ENCODE measurements at places on chromosomes 2 and 18. TPM values are rescaled to one million over a fixed set of nuclear protein-coding genes. Genes with fewer than 3 reads are reported as not detected.

The NMS gene
- total RNA-seq, result not detected

The SERPINB2 gene
- total RNA-seq, result 0.25 TPM

The OTX1 gene
- not detected for total RNA-seq

The NAGK gene
- total RNA-seq, result 73.3 TPM

The SPEG gene
- 15.3 TPM for total RNA-seq

- no peak overlapping the region for H3K4me3 ChIP-seq
- no peak for DNase-seq
- no peaks in the 10 kb centered on the region for H3K36me3 ChIP-seq
Observed at GRCh38 chr2:187307606-187308005, 140.4 kb downstream of the CALCRL start.

- H3K4me3 ChIP-seq, result no peak overlapping the region
- no peaks in the 10 kb centered on the region for H3K4me1 ChIP-seq
- no peaks in the 10 kb centered on the region for H3K27me3 ChIP-seq
- H3K36me3 ChIP-seq, result no peaks in the 10 kb centered on the region
- no peak overlapping the region for H3K27ac ChIP-seq
Observed at GRCh38 chr2:6065703-6066102, 373.5 kb downstream of the SOX11 start.

DNA sequence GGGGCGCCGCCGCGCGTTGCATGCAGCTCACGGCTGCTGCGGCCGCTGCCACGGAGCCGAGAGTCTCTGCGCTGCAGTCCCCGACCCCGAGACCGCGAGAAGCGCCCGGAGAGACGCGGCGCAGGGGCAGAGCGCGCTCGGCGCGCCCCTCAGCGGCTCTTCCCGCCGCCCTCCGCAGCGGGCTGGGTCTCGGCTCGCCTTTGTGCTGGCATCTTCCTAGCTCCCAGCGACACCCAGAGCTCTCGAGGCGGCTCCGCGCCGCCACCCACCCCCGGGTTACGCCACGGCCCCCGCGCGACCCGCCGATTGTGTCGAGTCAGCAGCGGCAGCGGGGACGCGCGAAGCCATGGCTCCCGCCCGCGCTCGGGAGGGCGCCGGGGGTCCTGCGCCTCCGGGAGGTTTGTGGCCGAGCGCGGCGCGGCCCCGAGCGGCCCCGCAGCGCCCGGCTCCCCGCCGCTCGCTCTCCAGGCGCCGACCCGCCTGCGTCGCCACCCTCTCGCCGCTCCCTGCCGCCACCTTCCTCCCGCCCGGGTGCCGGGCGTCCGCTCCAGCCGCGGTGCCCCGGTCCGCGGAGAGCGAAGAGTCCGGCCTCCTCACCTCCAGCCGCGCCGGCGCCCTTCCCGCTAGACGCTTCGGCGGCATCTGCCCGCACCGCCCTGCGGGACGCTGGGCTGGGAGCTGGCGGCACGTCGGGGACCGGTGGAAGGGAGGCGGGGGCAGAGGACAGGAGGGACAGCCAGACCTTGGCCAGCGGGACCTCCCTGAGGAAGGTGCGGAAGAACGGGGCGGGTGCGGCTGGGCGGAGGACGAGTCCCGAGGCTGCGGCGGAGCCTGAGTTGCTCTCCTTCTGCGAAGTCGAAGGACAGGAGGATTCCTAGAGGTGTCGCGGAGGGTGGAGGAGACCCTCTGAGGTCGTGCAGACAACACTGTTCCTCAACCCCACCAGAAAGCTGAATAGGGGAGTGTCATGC lies 46.3 kb upstream of the CCDC150 start:
- H3K4me3 ChIP-seq, result no peak within 1 kb of the TSS
- DNase-seq, result no peak
- no peaks in the 10 kb centered on the region for H3K36me3 ChIP-seq
- H3K27me3 ChIP-seq, result peaks cover 32% of the 10 kb centered on the region

GRCh38 chr18:44526705-44527415 lies 153.8 kb upstream of the SETBP1 start:
- H3K27me3 ChIP-seq, result no peaks in the 10 kb centered on the region
- H3K4me3 ChIP-seq, result no peak overlapping the region
- no peaks in the 10 kb centered on the region for H3K36me3 ChIP-seq
- H3K27ac ChIP-seq, result no peak overlapping the region

DNA sequence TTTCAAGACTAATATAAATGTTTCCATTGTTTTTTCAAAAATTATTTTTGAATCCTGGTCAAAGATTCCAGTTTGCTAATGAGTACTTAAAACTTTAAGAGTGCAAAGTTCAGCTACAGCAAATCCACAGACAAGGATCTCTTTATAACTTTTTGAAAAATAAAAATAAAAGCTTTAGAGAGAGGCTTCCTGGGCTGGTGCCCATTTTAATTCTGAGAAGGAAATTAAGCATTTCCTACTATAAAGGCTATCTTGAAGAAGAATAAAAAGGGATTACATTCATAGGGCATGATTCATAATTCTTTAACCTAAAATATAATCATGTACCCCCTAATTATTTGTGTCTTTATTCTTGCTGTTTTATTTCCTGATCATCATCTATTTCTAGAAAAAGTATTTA lies 38.2 kb downstream of the DNAJC10 start:
- H3K27ac ChIP-seq, result no peak overlapping the region
- peaks cover 75% of the 10 kb centered on the region for H3K36me3 ChIP-seq
- no peaks in the 10 kb centered on the region for H3K4me1 ChIP-seq

GRCh38 chr2:127950264-127950663 lies 64.5 kb upstream of the AMMECR1L start:
- no peak overlapping the region for H3K27ac ChIP-seq
- no peaks in the 10 kb centered on the region for H3K27me3 ChIP-seq
- peaks cover 76% of the 10 kb centered on the region for H3K36me3 ChIP-seq

GRCh38 chr18:28208268-28208667 lies 31.3 kb upstream of the CDH2 start:
- DNase-seq, result no peak
- H3K27me3 ChIP-seq, result no peaks in the 10 kb centered on the region
- no peaks in the 10 kb centered on the region for H3K36me3 ChIP-seq
- H3K4me1 ChIP-seq, result no peaks in the 10 kb centered on the region

DNA sequence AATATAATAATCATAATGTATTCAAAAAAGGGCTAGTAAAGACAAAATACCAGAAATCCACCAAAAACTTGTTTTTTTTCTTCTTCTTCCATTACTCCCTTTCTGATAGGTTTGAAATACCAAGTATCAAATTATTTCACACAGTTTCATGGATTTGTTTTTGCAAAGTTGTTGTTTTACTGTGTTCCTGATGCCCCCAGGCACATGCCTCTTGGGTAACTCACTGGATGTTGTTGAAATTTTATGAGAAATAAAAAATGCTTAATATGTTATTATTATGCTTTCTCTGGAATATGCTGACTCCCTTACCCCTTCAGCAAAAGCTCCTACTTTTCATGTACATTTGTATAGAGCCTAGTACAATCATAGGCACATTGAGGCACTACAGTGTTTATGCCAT lies 419.6 kb downstream of the NRXN1 start:
- H3K36me3 ChIP-seq, result no peaks in the 10 kb centered on the region
- H3K27ac ChIP-seq, result no peak overlapping the region
- no peaks in the 10 kb centered on the region for H3K4me1 ChIP-seq
- H3K4me3 ChIP-seq, result no peak overlapping the region

- peaks cover 64% of the 10 kb centered on the region for H3K4me1 ChIP-seq
- no peaks in the 10 kb centered on the region for H3K27me3 ChIP-seq
- H3K27ac ChIP-seq, result peak overlapping the region; percentile 27
Observed at GRCh38 chr18:63297687-63298399, 21.7 kb downstream of the BCL2 start.

- H3K27me3 ChIP-seq, result peaks cover 5% of the 10 kb centered on the region
- H3K36me3 ChIP-seq, result peaks cover 33% of the 10 kb centered on the region
- no peak for DNase-seq
- no peak overlapping the region for H3K27ac ChIP-seq
Observed at GRCh38 chr18:79531926-79532312, 136.2 kb downstream of the NFATC1 start.

GRCh38 chr18:10745219-10745618 lies 219.4 kb downstream of the NAPG start:
- no peak for DNase-seq
- no peak overlapping the region for H3K4me3 ChIP-seq
- no peaks in the 10 kb centered on the region for H3K4me1 ChIP-seq
- no peaks in the 10 kb centered on the region for H3K36me3 ChIP-seq
- H3K27me3 ChIP-seq, result no peaks in the 10 kb centered on the region
- no peak overlapping the region for H3K27ac ChIP-seq

DNA sequence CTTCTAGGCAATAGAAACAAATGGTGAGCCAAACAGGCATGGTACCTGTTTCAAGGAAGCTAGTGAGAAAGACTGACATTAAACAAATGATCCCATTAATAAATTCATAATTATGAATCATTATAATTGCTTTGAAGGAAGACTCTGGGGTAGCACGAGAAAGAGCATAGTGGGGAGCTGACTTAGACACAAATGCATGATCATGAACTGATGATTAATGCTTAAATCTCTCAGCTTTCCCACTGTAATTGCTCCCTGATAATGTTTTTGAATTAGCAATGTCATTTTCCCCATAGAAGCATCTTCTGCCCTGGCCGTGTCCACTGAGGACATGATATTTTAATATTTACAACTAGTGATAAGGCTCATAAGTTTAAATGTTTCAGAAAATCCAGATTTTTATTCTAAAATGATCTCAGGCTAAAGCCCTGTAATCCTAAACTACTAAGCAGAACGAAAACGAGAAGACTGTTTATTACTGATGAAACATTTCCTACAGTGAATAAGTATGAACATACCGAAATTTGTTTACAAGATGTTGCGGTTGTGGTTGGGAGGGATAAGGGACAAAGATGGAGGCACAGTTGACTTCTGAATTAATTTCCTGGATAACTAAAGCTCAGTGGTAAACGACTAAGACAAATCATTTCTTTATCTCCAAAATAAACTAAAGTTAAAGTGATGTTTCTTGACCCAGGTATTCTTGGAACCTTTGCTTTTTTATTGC lies 47.3 kb upstream of the TACR1 start:
- no peak for DNase-seq
- no peak overlapping the region for H3K27ac ChIP-seq
- H3K27me3 ChIP-seq, result no peaks in the 10 kb centered on the region
- no peak overlapping the region for H3K4me3 ChIP-seq

DNA sequence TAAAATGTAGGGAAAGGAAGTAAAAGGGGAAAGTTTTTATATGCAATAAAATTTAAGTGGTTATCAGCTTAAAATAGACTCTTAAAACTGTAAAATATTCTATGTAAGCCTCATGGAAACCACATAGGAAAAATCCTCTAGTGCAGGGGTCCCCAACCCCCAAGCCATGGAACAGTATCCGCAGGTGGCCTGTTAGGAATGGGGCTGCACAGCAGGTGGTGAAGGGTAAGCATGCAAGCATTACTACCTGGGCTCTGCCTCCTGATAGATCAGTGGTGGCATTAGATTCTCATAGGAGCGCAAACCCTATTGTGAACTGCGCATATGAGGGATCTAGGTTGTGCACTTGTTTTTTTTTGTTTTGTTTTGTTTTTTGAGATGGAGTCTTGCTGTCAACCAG lies 1409.3 kb upstream of the CDH2 start:
- H3K27me3 ChIP-seq, result no peaks in the 10 kb centered on the region
- no peaks in the 10 kb centered on the region for H3K4me1 ChIP-seq
- H3K4me3 ChIP-seq, result no peak overlapping the region
- H3K36me3 ChIP-seq, result no peaks in the 10 kb centered on the region
- DNase-seq, result no peak

GRCh38 chr2:27494944-27495554 lies at the start of gene FNDC4:
Gene FNDC4, minus strand, starts transcription at chr2:27495200. Its CDS starts 521 bp downstream, at chr2:27494679.
- peaks cover 14% of the 10 kb centered on the region for H3K4me1 ChIP-seq
- DNase-seq, result peak; percentile 4
- peaks cover 53% of the 10 kb centered on the region for H3K27me3 ChIP-seq
- H3K4me3 ChIP-seq, result peak within 1 kb of the TSS; percentile 39
- no peaks in the 10 kb centered on the region for H3K36me3 ChIP-seq

GRCh38 chr2:159804941-159805340 lies 6.9 kb upstream of the CD302 start:
- no peak for DNase-seq
- no peaks in the 10 kb centered on the region for H3K4me1 ChIP-seq
- H3K27me3 ChIP-seq, result no peaks in the 10 kb centered on the region
- no peak overlapping the region for H3K4me3 ChIP-seq

DNA sequence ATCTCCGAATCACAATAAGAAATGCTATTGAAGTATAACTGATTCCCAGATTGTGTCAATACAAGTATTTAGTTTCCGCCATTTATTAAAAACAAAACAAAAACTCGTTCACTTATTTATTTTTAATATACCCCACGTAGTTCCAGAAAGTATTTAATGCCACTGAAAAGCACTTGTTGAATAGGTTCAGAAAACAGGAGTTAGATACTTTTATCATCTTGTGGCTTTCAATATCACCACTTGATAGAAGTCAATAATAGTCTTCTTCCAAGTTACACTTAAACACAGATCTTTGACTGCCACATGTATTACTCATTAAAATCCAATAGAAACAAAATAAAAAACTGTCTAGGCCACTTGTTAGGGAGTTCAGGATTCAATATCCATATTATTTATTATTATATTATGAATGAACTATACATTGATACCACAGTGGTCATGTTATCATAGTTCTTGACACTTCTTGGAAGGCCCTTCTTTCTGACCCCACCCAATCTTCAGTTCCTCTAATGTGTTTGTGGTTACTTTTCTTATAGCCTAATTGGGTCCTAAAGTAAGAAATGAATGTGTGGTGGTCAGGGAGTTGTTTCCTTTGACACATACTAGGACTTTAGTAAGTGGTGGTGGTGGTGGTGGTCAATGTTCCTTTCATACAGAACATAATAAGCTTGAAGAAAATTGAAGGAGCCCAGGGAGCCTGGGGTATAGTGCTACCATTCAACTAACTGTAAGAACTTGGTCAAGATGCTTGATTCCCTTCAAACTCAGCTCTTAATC lies 221.3 kb upstream of the ITGA4 start:
- no peak for DNase-seq
- peaks cover 7% of the 10 kb centered on the region for H3K36me3 ChIP-seq
- H3K27me3 ChIP-seq, result no peaks in the 10 kb centered on the region
- H3K4me1 ChIP-seq, result no peaks in the 10 kb centered on the region

DNA sequence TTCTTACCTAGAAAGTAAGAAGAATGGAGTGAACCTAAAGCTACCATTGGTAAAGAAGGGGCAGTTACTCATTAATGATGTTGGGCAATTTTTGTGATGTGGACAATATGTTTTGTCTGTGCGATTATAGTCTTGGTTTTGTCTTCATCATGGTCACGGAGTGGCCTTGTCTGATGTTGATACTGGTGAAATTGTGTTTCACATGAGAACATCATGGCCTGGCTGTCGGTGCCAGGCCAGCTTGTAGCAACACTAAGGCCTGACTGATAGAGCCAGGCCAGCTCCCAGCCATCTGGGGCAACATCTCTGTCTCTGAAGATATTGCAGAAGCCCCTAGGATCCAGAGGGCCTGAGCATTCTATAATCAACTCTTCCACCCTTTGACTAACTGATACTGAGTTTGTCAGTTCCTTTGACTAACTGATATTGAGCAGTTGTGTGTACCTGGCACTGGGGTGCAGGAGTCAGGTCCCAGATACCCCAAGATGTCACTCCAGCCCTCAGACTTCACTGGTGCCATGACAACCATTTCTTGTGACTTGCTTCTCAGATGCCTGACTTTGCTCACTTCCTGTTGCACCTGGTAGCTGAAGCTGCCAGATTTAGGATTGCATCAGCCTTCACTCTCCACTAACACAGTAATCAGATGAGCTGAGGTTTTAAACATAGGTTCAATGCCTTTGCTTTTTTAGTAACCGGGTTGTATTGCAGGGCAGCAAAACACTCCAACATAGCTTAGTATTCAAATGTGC lies 62.5 kb downstream of the RPIA start:
- DNase-seq, result no peak
- no peak overlapping the region for H3K4me3 ChIP-seq
- H3K4me1 ChIP-seq, result peaks cover 44% of the 10 kb centered on the region
- H3K27ac ChIP-seq, result peak overlapping the region; percentile 22

GRCh38 chr2:160214461-160215445 lies 14.7 kb upstream of the ITGB6 start:
- H3K4me1 ChIP-seq, result no peaks in the 10 kb centered on the region
- no peak for DNase-seq
- no peak overlapping the region for H3K4me3 ChIP-seq
